H4 (cell line): ENCODE measurements at places on chromosomes 7 and 10. TPM values are rescaled to one million over a fixed set of nuclear protein-coding genes. Genes with fewer than 3 reads are reported as not detected.

The ARHGEF35 gene
- total RNA-seq = 0.43 and 0.93 TPM in 2 replicates

The GNAT3 gene
- 0.08 TPM in 1 of 2 replicates, not detected in the other for total RNA-seq

The ALOX5 gene
- 0.60 TPM in 1 of 2 replicates, not detected in the other for total RNA-seq

The GIMAP4 gene
- 0.12 TPM in 1 of 2 replicates, not detected in the other for total RNA-seq

The AGBL3 gene
- total RNA-seq = 1.2 TPM in 1 of 2 replicates, not detected in the other

The SLC16A9 gene
- total RNA-seq = 7.2 and 13.7 TPM in 2 replicates

The GBX1 gene
- total RNA-seq = not detected in 2 replicates

The ACTR3C gene
- total RNA-seq = 0.23 TPM in 1 of 2 replicates, not detected in the other

The CHCHD1 gene
- total RNA-seq = 82.5 and 100 TPM in 2 replicates
